HAP-1 (cell line): ENCODE measurements at places on chromosomes 12 and 14.

DNA sequence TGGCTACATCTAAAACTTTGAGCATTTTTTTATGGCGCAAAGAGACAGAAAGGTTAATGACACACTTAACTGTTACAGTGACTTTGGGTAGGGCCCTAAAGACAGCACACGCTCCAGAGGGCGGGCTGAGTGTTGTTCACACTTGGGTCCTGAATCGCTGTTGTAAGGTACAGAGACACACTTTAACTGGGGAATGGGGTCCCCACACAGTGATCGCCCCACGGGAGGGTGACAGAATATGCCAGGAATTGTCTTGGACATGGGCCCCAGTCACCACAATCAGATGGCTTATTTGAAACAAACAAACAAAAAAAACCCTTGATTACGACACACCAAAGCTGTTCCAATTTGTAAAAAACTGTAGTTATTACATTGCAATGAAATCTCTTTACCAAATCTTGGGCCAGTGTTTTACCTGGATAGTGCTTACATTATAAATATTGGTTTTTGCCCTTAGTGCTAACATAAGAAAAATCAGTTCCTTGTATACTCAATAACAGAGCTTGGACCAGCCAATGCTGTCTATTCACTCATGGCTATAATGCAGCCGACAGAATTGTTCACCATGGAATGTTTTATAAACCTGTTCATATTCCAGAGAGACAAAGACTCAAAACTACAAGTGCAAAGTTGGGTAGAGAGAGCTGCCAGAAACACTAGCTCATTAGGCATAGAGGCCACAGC lies 28.3 kb downstream of the KCTD10 start:
- no peak for DNase-seq

DNA sequence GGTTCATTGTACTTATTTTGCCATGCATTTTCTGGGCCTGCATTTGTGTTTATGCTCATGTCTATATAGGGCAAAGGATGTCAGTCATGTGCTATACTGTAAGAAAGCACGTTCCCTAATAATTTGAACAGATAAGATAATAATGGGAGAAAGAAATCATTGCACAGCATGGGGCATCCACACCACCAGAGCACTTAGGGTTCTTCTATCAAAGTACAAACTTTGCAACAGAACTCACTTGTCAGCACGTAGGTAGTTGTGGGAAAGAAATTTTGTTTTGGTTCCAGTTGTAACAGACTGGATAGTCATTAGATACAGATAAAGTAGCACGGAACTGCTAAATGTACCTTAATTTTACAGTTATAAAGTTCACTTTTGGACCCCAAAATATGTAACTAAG lies 10.1 kb downstream of the PPP1CC start:
- DNase-seq, result no peak

GRCh38 chr12:79378496-79378895 lies 312.3 kb downstream of the PAWR start:
- DNase-seq, result no peak

GRCh38 chr14:76780875-76781647 lies 19.8 kb downstream of the VASH1 start:
- DNase-seq, result no peak

DNA sequence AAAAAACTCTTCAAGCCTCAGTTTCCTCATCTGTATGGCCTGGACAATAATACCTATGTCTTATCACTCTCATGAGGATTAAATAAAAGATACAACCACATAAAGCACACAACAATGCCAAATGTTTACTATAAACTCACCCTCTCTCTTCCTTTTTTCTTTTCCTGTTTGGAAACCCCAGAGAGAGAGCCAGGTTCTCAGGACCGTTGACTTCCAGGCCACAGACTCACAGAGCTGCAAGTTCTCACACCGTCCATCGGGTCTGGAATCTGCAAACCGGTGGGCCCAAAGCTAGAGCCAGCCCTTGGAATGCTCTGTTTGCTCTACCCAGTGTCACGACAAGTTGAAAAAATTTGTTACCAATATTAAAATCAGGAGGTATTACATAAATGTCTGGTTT lies 4.6 kb upstream of the CD4 start:
- DNase-seq, result no peak

- DNase-seq, result no peak
Measured at GRCh38 chr12:6850796-6851152, 312 bp downstream of the CDCA3 start.

DNA sequence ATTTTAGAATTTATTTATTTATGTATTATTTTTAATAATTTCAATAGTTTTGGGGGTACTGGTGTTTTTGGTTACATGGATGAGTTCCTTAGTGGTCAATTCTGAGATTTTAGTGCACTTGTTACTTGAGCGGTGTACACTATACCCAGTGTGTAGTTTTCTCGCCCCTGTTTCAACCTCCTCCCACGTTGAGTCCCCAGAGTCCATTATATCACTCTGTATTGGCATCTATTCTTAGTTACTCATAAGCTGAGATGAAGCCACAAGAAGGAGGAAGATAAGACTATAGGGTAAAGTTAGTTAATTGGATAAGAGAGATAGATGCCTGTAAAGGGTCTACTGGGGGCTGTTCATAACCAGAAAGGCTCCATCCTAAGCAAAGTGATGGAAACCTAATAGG lies 4.0 kb downstream of the C1S start:
- DNase-seq, result no peak

DNA sequence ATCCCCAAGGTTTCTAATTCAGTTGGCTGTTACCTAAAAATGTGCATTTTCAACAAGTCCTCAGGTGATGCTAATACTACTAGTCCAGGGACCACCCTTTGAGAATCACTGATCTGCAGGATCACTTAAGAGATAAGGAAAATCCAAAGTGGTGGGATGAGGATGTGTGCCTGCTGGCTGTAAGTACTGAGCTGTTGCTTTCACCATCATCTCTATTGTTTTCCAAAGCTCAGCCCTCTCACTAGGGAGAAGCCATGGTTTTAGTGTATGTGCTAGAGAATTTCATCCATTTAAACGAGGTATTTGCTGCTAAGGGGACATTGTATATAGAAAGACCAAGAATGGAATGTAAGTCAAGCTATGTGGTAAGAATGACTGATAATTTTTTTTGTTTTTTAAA lies 202.3 kb downstream of the KIF21A start:
- no peak for DNase-seq

- DNase-seq, result no peak
Measured at GRCh38 chr12:111597831-111598636, 1.1 kb downstream of the ATXN2 start.

DNA sequence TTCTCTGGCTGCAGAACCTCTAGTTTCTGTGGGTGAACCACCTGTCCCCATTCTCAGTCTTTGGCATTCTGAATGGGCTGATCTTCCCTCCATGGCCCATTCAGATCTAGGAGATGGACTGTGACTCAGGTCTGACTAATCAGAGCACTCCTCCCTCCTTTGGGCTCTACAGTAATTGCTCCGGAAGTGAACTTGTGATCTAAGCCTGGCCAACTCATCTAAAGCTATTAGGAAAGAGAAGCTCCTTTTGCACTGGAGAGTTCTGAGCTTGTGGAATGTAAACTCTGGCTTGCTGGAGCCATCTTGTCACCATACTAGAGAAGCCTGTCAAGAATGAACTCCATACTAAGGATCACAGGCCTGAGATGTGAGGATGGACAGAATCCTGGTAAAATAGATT lies 168.2 kb downstream of the SUDS3 start:
- DNase-seq, result no peak

DNA sequence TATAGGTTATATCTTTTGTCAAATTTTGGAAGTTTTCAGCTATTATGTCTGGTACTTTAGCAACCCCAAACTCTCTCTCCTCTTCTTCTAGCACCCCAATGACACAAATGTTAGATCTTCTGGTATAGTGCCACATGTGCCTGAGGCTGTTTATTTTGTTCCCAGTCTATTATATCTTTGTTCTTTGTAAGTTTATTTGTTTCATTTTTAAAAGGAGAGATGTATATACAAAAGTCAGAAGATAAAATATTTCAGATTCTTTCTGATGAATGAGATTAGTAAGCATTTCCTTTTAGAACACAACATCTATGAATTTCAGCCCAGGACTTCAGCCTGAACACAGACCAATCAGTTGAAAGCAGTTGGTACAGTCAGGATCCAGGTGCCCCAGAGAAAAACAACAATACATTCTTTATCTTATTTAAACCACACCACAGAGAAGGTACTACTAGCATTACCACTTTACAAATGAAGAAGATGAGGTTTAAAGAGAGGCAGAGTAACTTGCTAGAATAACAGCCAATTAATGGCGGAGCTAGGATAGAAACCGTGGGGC lies 114.1 kb upstream of the BTG1 start:
- no peak for DNase-seq

- DNase-seq, result no peak
Measured at GRCh38 chr12:114799574-114800487, 115.9 kb upstream of the TBX3 start.

DNA sequence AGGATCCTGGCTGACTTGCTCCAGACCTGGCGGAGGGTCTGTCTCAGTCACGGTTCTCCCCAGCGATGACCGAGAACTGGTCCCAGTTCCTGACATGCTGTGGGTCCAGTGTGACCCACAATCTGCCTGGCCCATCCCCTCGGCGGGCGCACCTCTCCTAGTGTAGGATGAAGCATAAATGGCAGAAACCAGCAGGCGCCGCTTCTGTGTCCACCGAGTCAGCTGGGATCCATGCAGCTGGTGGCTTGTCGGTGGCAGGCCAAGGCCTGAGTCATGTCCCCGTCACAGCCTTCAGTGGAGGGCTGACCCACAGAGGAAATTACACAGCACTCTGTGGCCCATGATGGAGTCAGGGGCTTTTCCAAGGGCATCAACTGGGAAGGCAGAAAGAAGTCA lies 38.5 kb downstream of the NFKBIA start:
- no peak for DNase-seq

DNA sequence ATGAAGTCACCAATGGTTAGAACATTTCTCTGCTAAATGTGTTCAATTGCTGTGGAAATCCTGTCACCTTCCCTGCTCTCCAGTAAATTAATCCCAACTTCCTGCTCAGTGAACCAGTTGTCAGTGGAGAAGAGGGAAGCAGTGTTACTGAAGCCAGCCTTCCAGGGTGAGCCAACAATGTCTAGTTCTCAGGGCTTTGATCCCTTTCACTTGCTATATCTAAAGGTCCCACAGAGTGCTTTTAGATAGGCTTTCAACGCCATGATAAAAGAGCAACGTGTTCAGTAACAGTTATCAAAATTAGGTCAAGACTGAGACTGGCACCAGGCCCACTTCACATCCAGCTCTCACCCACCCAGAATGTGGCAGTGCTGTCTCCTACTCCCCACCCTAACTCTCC lies 139.7 kb downstream of the KCNH5 start:
- DNase-seq, result no peak

GRCh38 chr12:52146822-52147366 lies 44.9 kb downstream of the KRT80 start:
- DNase-seq, result no peak

- DNase-seq, result no peak
Measured at GRCh38 chr12:105253866-105254513, 18.0 kb upstream of the APPL2 start.

DNA sequence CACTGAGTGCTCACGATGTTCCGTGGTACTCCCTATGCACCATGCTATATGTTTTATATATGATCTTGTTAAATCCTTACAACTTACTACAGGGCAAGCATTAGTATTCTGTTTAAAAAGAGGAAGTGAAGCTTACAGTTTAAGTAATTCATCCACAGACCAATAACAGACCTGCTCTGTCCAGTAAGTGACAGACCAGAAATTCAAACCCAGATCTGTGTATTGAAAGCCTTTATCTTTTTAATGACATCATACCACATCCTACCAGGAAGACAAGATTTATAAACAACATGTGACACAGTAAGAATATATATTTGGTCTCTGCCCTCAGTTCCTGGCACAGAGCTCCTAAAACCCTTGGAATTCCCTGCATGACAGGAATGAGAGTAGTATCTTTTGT lies 206.5 kb downstream of the STXBP6 start:
- DNase-seq, result no peak

- no peak for DNase-seq
Measured at GRCh38 chr12:91579516-91580263, 397.1 kb upstream of the DCN start.

DNA sequence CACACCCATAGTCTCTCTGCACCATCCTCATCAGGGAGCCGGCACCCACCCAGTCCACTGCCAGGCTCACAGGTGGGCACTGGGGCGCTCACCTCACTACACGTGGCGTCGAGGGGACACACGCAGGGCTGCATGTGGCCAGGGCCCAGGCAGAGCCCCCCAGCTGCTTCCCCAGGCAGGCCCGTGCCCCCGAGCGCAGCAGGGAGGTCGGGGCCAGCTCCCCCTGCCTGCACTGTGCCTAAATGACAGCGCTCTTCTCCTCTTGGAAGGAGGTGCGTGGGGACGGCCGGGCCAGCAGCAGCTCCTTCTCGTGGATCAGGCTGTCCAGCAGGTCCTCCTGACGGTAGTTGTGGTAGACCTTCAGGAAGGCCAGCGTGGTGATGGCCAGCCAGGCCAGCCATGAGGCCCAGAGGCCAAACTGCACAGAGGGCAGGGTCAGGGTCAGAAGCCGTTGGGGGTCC lies 11.3 kb downstream of the TMEM179 start:
- DNase-seq, result no peak

- no peak for DNase-seq
Measured at GRCh38 chr14:95877633-95878032, 1.0 kb downstream of the TUNAR start.

- peak; percentile 28 for DNase-seq
Measured at GRCh38 chr14:102317564-102318248, 1.8 kb upstream of the ZNF839 start.

DNA sequence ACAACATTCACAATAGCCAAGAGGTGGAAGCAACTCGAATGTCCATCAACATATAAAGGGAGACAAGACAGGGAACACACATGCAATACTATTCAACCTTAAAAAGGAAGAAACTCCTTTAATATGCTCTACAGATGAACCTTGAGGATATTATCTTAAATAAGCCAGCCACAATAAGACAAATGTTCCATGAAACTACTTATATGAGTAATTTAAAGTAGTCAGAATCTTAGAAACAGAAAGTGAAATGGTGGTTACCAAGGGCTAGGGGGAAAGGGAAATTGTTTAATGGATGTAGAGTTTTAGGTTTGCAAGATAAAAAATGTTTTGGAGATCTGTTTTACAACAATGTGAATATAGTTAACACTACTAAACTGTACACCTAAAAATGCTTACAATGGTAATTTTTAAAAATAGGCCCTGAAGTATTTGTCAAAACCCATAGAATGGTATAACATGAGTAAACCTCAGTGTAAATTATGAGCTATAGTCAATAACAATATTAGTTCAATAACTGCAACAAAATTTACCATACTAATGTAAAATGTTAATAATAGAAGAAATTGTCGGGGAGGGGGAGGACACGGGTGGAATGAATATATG lies 71.1 kb downstream of the EGLN3 start:
- DNase-seq, result no peak

GRCh38 chr12:124039276-124039675 lies 66.3 kb downstream of the ZNF664 start:
- no peak for DNase-seq

- no peak for DNase-seq
Measured at GRCh38 chr12:31471823-31472222, 119.1 kb downstream of the DENND5B start.

DNA sequence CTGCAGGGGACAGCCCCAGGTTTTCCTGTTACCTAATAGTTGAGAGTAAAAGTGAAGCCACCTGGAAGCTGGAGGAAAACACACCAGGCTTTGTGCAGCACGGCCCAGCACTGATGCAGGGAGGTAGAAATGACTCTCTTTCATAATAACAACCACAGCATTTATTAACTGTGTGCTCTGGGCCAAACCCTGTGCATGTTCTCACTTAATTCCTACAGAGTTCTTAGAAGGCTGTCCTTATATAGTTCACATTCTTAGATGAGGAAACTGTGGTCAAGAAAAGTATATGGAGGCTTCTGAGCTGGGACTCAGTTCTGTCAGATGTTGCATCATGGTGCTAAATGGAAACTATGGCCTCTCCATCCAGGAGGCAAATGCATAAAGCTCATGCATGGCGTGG lies 100.0 kb downstream of the PAPOLA start:
- DNase-seq, result no peak
